Activated CD4-positive, alpha-beta T cell treated with anti-CD3 and anti-CD28 coated beads for 4 hours (primary cell): ENCODE measurements at places on chromosomes 7 and 10.

GRCh38 chr7:69878591-69878990 lies 280.3 kb downstream of the AUTS2 start:
- no peak for DNase-seq

GRCh38 chr7:10212649-10213048 lies 761.0 kb upstream of the PHF14 start:
- no peak for DNase-seq

DNA sequence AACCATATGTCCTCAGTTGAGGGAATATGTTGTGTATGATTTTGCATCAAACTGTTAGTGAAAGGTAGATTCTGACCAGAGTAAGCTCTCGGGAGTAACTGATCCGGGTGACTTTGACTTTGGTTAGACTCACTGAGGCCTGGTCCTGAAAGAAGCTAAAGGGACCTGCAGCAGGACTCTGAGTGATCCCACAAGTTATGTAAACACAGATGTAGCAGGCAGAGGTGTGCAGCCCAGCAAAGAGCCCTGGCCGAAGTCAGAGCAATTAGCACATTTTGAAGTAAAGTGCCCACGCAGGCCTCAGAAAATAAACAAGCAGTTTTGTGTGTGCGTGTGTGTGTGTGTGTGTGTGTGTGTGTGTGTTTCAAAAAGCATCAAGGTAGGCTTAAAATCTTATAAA lies 245.6 kb upstream of the FERD3L start:
- DNase-seq: no peak

GRCh38 chr10:6647811-6648526 lies 67.9 kb upstream of the PRKCQ start:
- DNase-seq: peak; percentile 69

DNA sequence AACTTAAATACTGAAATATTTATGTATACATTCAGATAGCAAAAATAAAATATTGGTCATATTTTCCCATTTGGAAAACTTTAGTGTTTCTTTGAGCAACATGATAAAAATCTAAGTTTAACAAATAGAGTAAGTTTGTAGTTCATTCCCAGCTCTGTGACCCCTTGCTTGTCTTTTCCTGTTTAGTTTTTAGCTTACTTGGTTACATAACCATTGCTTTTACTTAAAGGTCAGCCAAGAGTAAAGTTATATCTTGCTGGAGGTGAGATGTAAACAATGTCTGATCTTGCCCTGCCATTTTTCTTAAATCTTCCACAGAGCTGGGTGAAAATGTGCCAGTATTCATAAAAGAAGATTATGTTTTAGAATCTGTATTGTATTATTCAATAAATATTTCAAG lies 46.7 kb upstream of the MDFIC start:
- DNase-seq: no peak
